Naive thymus-derived CD4-positive, alpha-beta T cell (primary cell): ENCODE measurements at places on chromosomes 4 and X.

- no peak for DNase-seq
Measured at GRCh38 chr4:13922873-13923645, 295.5 kb upstream of the BOD1L1 start.

DNA sequence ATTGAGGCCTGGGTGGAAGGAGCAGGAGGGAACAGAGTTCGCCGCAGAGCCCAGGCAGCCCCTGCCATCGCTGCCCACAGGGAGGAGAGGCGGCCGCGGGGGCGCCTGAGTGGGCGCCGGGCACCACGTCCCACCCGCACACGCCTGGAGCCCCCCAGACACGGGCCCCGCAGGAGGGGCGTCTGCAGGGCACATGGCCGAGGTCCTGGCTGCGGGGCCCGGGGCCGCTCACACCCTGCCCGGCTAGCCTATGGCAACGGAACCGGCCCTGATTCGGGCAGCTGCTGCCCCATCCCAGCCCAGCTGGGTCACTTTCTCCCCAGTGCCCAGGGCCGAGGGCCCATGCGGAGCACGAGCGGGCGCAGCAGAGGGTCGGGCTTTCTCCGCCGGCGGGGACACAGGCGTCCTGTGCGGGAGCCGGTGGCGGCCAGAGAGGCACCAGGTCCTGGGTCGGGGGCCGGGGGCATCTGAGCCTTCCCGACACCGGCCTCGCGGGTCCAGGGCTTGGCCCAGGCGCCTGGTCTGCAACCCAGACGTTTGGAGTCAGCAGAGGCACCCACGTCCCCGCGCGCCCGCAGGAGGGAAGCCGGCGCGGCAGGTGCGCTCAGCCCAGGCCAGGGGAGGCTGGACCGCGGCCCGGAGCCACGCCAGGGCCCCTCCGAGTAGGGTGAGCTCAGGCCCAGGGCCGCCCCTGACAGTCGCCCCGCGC is 91.2 kb downstream of the FAM53A start:
- DNase-seq: no peak

GRCh38 chrX:9526965-9527364 is 62.1 kb downstream of the TBL1X start:
- DNase-seq: no peak

- DNase-seq: no peak
Measured at GRCh38 chrX:102978594-102978993, 41.5 kb downstream of the RAB40AL start.

DNA sequence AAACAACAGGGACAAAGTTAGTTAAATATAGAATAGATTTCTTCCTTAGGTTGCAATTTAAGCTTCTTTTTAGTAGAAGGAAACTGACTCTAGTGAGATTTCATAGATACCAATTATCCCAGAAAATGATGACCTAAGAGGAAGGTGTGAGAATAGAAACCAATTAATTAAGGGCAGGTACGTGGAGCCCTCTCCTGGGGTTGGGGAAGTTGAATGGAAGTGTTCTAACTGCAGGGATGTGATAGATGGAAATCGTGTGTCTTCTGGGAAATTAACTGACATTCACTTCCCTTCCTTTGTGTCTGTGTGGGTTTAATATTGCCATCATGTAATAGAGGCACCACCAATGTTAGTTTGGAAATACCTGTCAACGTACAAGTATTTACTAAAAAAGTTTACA is 204.1 kb upstream of the ANK2 start:
- no peak for DNase-seq

GRCh38 chrX:1534301-1535168 is 2.5 kb downstream of the P2RY8 start:
- peak; percentile 41 for DNase-seq

GRCh38 chrX:52271206-52271605 is 86.5 kb downstream of the MAGED4 start:
- no peak for DNase-seq

- DNase-seq: no peak
Measured at GRCh38 chr4:6324999-6325787, 55.5 kb downstream of the WFS1 start.

GRCh38 chr4:84691170-84691691 is 108.3 kb downstream of the CDS1 start:
- no peak for DNase-seq

- no peak for DNase-seq
Measured at GRCh38 chrX:151004085-151004484, 20.9 kb downstream of the HMGB3 start.

DNA sequence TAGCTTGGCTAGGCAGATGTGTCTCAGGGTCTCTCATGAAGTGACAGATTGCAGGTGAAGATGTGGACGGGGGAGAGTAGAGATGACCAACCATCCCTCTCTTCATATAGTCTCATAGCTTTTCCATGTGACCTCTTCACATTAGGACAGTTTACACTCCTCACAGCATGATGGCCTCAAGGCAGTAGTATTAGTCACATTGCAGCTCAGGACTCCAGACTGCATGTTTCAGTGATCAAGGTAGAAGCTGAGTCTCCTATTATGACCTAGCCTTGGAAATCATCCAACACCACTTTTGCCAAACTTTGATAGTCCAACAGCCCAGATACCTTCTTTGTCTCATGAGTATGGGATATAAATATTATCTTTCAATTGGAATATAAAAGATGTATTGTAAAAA is 147.7 kb downstream of the GASK1B start:
- no peak for DNase-seq

DNA sequence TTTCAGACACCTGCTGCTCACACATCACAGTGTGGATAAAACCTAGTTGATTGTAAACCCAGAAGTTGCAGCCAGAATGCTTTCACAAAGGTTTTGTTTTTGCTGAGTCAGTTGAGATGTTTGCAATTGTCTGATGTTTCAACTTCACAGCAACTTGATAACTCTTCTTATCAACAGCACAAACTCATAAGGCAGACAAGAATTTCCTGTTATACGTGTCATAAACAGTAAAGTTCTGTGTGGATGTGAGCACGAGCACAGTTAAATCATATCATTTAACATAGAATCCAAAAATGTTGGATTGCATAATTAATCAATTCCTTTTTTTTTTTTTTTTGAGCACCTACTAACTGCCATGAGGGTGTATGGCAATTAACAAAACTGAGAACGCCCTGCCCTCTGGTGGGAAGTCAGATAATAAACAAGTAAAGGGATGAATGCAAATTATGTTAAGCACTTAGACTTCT is 512.2 kb downstream of the PDHA2 start:
- no peak for DNase-seq

GRCh38 chr4:183205193-183205592 is 106.1 kb downstream of the WWC2 start:
- DNase-seq: no peak

DNA sequence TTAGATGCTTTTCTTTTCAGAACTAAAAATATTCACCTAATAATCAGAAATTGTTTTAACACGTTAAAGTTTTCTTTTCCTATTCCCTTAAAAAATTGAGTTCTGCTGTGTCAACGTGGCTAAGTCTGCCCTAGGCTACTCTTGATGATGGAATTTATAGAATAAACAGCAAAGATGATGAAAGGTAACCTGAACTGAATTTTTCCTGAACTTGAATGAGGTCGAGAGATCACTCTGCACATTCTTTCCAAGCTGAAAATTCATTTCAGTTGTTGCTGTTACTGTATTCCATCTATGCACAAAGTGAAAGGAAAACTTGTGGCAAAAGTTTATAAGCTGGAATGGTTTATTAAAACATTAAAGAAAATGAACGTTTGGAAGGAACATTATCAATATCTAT is 245.9 kb upstream of the GIMD1 start:
- DNase-seq: no peak

- DNase-seq: peak; percentile 44
Measured at GRCh38 chrX:64842492-64842891, 133.8 kb downstream of the ZC4H2 start.

DNA sequence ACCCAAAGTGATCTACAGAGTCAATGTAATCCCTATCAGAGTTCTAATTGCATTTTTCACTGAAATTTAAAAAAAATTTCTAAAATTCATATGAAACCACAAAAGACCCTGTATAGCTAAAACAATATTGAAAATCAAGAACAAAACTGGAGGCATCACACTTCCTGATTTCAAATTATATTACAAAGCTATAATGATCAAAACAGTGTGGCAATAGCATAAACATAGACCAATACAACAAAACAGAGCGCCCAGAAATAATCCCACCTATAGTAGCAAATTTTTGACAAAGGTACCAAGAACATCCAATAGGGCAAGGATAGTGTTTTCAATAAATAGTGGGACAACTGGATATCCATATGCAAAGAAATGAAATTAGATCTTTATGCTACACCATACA is 59.4 kb upstream of the PRKG2 start:
- no peak for DNase-seq

- no peak for DNase-seq
Measured at GRCh38 chrX:13898083-13898482, 81.2 kb upstream of the GPM6B start.

DNA sequence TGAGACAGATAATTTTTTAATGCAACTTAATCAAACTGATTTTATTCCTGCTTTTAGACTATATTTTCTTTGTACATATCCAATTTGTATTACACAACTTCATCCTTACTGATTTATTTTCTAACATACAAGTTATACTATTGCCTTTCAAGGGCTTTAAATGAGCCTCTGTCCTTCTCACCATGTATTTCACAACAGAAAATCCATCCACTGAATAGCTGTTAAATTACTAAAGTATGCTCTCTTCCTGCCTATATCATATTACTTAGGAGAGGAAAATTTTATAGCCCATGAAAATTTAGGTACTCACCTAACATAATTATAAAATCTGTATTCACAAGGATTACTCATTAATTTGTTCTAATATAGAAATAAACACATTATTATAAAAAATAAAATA is 528.6 kb downstream of the ANKRD50 start:
- DNase-seq: no peak

GRCh38 chr4:2843941-2844584 is 419 bp downstream of the ADD1 start:
- no peak for DNase-seq

DNA sequence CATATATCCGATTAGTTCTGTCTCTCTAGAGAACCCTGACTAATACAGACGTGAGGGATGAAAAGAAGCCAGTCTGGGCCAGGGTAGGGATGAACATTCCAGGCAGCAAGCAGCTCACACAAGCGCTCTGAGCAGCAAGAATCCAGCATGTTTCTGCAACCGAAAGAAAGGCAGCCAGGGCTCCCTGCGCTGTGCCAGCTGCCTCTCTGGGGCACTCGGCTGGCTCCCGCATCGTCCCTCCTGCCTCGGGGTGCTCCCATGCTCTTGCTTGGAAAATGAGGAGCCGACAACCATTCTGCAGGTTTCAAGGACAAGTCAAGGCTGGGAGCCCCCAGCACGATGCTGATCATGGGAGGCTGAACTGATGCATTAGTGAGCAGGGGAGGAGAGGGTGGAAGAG is 7.0 kb downstream of the JAKMIP1 start:
- DNase-seq: no peak

DNA sequence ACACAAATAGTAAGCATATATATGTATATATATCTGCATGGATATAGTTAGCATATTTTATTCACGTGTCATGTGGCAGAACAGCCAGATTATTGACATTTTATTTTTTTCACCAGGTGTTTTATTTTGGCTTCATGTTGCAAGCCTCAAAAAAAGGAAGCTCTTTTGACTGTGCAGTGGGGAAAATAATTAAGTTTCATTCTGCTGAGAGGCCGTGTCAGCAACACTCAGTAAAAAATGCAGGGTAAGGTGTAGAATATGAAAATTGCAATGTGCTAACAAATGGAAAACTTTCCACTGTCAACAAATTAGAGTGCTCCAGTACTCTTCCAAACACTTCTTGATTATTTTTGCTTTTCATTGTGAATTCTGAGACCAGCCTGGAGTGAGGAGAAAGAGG is 511.5 kb downstream of the GLUD2 start:
- no peak for DNase-seq
